CD4-positive, alpha-beta T cell treated with Interferon gamma for 1 hour (primary cell): ENCODE measurements at places on chromosomes 3 and 15.

DNA sequence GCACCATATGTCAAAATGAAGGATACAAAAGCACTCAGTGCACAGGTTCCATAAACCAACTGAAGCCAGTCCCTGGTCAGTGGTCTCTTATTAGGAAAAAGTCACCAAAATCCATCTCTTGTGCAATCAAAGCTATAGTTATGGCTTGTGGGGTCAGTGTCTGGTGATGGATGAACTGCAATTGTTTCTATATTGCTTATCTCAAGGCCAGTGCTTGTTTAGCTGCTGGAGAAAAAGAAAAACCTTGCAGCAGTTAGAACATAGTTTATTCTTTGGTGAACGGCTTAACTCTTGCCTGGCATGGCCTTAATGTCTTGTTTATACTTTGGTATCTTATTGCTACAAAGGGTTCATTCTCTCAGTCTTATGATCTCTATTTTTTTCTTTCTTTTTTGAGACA, 2.9 kb upstream of the UQCRC1 start:
- no peak for DNase-seq

- DNase-seq = no peak
Measured at GRCh38 chr3:138082085-138082991, 33.1 kb downstream of the DZIP1L start.

DNA sequence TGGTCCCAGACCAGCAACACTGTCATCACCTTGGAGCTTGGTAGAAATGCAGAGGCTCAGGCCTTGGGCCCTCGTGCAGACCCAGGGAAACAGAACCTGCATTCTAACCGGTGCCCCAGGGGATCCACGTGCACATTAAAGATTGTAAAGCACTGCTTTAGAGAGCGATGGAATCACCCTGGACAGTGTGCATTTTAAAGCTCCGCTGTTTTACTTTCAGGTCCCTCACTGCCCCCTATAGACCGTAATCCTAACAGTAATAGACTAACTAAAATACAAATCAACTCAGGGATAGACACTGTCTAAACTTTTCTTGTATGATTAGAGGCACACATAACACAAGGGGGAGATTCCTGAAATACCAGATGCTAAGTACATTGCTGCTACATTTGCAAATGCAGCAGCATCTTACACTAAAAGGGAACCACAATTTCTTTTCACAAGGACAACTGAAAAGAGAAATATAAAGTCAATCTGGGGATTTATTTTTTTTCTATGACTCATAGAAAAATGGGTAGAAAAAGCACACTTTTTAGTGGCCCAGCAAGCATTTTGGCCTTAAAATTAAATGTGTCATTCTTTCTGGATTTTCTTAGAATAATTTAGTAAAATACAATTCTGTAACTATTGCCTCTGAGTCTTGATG, 10.5 kb upstream of the SH3GL3 start:
- DNase-seq = no peak

DNA sequence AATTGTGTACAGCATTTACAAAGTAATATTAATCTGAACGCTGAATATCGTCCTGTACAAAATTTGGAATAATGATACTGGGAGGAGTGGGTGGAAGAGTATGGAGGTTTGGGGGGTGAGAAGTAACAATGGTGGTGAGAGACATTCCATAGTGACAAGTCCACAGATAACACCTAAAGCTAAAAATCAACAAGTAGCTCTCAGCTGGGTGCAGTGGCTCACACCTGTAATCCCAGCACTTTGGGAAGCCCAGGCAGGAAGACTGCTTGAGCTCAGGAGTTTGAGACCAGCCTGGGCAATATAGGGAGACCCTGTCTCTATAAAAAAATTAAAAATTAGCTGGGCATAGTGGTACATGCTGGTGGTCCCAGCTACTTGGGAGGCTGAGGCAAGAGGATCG, 5.1 kb downstream of the MRPS25 start:
- DNase-seq = no peak

GRCh38 chr3:159786489-159787177, 202.0 kb upstream of the IL12A start:
- DNase-seq = no peak

GRCh38 chr3:189629803-189630455, 1.3 kb upstream of the TP63 start:
- DNase-seq = no peak

DNA sequence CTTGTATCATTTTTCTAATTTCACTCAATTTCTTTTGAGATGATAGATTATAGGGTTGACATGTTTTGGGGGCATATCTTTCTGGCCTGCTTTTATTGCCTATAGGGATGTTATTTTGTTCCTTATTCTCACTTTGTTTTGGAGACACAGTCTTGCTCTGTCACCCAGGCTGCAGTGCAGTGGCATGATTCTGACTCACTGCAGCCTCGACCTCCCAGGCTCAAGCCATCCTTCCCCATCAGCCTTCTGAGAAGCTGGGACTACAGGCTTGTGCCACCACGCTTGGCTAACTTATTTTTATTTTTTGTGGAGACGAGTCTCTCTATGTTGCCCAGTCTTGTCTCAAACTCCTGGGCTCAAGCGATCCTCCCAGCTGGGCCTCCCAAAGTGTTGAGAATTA, 72.8 kb upstream of the FAN1 start:
- DNase-seq = no peak

DNA sequence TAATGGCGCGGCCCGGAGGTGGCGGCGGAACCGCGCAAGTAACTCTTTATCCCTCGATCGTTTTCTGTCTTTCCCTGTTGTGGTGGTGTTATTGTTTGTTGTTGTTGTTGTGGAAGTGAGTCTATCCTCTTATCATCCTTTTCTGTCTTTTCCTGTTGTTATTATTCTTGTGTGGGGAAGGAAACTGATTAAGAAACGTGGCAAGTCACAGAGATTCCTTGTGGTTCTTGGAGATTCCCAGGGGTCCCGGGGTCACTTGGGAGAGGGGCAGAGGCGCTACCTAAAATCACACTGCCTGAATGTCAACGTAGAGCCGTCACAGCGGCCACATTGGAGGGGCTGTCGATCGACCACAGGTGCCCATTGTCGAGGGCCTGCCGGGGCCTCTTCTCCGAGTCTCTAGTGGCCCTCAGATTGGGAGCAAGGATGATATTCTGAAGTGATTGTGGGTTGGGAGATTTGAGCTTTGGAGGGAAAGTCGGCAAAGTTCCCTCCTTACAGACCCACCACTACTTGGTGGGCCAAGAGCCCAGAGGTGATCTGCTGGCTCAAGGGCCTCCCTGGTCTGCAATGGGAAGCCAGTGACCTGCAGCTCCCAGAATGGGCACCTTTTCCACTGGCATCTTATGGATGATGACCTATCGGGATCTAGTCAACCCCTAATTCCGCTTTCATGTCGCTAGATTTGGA, 790 bp downstream of the PARP14 start:
- no peak for DNase-seq

DNA sequence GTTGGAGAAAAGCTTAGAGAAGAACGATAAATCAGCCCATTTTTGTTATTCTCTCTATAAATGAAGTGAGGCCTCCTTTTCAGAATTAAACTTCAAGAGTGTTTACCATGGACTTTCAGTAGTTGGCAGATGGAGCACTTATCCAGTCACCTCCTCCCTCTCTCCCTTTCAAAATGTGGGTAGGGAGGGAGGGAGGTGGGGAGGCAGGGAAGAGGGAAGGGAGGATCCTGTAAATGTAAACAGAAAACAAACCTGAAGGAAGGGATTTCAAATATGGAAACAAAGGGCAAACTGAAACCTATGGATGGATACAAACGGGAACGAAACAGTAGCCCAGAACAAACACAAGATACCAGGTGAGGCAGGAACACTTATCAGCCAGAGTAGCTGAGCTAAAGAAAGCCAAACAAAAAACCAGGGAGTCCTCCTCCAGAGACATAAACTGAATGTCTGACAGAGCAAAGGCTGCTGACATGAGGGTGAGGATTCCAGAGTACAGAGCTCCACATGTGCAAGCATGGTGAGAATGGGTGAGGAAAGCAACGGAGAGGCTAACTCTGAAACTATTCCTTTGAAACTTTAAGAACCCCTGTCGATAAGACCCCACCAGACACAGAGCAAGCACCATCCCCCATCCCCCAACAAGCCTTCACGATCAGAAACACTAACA, 41.0 kb upstream of the GP5 start:
- no peak for DNase-seq

DNA sequence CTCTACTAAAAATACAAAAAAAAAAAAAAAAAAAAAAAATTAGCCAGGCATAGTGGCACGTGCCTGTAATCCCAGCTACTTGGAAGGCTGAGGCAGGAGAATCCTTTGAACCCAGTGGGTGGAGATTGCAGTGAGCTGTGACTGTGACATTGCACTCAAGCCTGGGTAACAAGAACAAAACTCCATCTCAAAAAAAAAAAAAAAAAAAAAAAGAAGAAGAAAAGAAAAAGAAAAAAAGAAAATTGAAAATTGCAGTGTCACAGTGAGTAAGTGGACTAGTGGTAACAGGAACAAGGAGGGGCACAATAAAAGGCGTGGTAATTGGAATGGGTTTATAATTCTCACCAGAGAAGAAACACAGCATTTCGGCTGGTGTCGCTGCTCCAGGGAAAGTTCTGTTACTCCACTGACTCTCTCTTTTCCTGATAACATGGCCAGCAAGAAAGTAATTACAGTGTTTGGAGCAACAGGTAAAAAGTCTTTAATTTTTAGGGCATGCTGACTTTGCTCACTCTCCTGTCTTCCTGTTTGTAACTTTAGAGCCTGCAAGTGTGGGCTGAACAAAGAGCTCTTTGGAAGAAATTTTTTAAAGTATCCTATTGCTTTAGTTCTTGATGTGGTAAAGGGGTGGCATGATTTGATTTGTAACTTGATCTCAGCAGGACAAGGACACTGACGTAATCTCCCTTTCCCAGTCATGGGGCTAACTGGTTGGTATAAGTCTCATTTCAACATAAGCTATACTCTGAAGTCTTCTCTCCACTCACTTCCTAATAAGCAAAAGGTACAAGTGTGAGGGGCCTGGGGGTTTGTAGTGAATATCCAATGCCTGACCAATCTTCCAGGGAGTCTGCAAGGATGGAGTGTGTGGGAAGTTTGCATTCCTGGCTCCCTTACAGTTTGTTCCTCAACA, 22.1 kb upstream of the TRA2B start:
- no peak for DNase-seq

- DNase-seq = no peak
Measured at GRCh38 chr15:43531018-43531670, 13.7 kb downstream of the MAP1A start.

- DNase-seq = no peak
Measured at GRCh38 chr15:69606144-69606543, 153.5 kb downstream of the RPLP1 start.

DNA sequence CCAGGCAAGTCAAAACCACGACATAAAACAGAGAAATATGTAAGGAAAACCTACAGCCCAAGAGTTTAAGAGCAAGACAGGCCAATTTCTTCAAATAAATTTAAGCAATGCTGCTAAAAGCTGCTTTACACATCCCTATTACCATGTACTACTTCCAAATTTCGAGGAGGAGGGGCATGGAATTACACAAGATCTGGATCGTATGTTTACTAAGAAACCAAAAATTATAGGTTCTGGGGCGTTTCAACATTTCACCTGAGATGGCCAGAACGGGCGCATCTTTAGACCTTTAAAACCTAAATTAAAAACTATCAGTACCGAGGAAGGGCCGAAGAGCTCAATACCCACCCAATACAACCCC, 664 bp upstream of the NR2C2 start:
- DNase-seq = no peak

DNA sequence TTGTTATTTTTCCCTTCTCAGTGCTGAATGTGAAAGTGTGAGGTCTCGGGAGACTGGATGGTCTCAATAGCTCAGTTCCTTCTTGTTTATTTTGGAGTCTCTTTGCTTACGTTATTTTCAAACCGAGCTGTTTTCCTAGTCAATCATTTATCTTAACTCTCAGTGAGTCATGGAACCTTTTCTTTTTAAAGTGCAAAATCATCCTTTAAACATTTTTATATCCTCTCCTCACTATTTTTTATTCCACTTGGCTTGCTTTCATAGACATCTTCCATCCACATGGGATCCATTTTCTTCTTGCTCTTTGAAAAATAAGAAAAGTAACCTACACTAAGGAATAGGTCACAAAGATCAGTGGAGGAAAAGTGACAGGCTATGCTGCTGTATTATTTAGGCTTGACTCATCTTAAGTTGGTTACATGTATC, 497.8 kb downstream of the NAALADL2 start:
- no peak for DNase-seq

DNA sequence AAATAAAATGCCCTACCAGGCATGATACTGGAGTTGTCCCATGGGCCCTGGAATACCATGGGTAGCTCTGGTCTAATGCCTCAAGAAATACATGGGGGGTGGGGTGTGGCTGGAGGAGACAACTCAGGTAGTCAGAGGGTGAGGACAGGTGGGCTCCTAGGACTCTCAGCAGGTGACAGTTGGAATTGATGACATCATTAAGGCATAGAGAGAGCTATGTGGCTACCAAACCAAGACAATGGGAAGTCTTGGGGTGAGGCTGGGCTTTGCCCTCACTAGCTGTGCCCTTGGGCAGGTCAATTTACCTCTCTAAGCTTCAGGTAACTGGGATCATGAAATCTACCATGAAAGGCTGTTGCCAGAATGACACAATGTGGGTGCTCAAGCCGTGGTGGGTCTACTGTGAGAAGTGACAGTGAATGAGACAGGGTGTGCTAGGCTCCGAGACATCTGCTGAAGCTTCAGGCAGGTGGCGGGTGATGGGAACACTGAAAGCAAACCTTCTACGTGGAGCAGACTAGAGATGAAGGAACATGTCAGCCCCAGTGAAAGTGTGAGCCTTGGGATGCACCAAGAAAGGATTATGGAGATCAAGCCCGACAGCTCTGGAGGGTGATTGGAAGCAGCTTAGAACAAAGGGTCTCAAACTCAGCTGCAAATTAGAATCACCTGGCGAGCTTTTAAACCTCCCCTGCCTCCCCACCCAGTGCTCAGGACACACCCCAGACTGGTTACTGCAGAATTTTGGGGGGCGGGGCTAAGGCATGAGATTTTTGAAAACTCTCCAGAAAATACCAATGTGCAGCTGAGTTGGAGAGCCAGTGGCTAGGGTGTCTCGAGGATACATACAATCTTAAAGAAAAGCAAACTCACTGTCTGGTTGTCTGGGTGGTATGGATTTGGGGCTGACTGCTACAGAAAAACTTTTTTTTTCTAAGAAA, 21.5 kb downstream of the SLC6A20 start:
- no peak for DNase-seq

DNA sequence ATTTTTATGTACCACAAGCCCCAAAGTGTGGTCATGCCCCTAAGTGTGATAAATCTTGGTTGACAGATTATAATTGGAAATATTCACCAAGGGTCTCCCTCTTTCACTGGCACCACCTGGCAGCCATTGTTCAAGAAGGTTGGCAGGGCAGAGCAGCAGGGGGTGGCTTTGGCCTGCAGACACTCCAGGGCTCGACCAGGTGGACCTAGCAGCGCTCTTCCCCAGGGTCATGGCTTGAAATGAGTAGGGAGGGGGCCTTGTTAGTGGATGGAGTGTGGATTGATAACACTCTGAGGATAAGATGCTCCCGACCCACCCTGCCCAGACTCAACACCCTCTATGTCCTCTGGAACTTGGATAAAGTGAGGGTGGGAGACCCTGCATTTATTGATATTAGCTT, 58.2 kb upstream of the KLHL25 start:
- no peak for DNase-seq

DNA sequence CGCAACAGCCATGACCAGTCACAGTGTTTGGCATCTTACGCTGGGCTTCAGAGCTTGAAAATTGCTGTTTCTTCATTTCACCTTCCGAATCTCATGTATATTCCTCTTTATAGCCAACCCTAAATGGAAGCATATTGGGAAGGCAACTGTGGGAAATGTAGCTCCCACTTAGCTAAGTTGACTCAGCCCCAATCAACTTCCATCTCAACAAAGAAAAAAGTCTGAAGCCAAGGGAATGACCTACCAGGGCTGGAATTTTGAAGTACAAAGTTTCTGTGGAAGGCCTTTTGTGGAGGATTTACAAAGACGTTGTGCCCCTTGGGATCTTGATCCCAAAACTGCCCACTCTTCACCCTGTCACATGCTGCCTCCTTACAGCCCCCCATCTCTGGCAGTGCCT, 85.2 kb upstream of the OXTR start:
- DNase-seq = no peak
